Colonic mucosa (tissue), 4 donors: ENCODE measurements at places on chromosomes 6 and 20. TPM values are rescaled to one million over a fixed set of nuclear protein-coding genes. Genes with fewer than 3 reads are reported as not detected.

DNA sequence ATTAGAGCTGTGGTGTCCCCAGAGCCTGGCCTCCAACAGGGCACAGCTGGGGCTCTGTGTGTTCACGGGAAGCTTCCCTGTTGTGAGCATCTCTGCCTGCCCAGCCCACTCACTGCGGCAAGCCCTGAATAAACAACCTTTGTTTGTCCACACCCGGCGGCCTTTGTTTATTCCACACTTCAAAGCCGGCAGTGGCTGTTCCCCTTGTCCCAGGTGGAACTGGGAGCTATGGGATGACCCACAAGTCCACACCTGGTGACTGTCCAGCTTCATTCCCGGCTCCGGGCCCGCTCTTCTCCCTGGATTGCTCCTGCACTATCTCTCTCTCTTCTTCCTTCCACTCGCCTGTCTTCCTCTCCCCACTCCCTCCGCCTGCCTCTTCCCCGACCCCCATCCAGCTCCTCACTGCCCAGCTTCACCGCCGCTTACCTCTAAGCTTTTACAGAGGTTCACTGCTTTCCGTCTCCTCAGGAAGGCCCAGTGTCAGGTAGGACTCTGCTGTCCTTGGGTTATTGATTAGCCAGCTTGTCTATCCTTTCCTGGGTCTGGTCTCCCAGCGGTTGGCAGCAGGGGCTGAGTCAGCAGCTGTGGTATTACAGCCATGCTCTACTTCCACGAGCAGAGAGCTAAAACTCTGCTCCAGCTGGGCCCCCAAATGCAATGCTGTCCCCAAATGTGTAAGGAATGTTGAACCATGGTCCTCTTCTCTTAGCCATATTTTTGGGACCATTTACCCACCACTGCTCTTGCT, 17.8 kb downstream of the DACT2 start:
- peak; percentile 55 for DNase-seq
- H3K36me3 ChIP-seq = no peaks in the 10 kb centered on the region
- no peak overlapping the region for H3K4me3 ChIP-seq
- no peaks in the 10 kb centered on the region for H3K27me3 ChIP-seq
- H3K27ac ChIP-seq = no peak overlapping the region

- H3K4me3 ChIP-seq = peak overlapping the region; percentile 70
- peak; percentile 49 for DNase-seq
- H3K36me3 ChIP-seq = no peaks in the 10 kb centered on the region
These were observed 115.3 kb downstream of the RTN4IP1 start for GRCh38 chr6:106513808-106514582.

CDSN gene
- not detected for total RNA-seq

FOXP4 gene
- 50.4 TPM for total RNA-seq

- H3K36me3 ChIP-seq = no peaks in the 10 kb centered on the region
- H3K27ac ChIP-seq = no peak overlapping the region
- DNase-seq = no peak
- H3K27me3 ChIP-seq = no peaks in the 10 kb centered on the region
- H3K4me1 ChIP-seq = no peaks in the 10 kb centered on the region
- no peak overlapping the region for H3K4me3 ChIP-seq
These were observed 208.8 kb upstream of the SUPT3H start for GRCh38 chr6:45586216-45587171.

DNA sequence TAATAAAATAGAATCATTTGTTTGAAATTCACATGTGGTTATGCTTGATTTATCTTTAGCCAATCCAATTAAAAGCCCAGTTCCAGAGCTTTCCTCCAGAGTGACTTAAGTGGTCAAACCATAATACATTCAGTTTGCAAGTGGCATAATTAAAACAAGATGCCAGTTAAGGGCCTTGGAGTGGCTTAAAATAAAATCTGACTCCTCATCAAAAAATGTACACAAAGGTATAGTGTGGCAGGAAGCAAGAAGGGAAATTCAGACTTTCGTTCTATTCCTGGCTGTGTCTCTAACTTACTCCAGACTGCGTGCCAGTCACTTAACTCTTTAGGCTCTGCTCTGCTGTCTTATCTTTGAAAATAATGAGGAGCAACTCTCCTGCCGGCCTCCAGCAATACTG, 251.3 kb upstream of the PRND start:
- no peak for DNase-seq
- H3K27me3 ChIP-seq = no peaks in the 10 kb centered on the region
- no peaks in the 10 kb centered on the region for H3K4me1 ChIP-seq
- H3K4me3 ChIP-seq = no peak overlapping the region

GRCh38 chr20:53655625-53656292, 62.1 kb upstream of the ZNF217 start:
- no peak for DNase-seq
- no peak overlapping the region for H3K4me3 ChIP-seq
- H3K27ac ChIP-seq = peak overlapping the region; percentile 86
- no peaks in the 10 kb centered on the region for H3K36me3 ChIP-seq
- H3K4me1 ChIP-seq = peaks cover 10% of the 10 kb centered on the region

DNA sequence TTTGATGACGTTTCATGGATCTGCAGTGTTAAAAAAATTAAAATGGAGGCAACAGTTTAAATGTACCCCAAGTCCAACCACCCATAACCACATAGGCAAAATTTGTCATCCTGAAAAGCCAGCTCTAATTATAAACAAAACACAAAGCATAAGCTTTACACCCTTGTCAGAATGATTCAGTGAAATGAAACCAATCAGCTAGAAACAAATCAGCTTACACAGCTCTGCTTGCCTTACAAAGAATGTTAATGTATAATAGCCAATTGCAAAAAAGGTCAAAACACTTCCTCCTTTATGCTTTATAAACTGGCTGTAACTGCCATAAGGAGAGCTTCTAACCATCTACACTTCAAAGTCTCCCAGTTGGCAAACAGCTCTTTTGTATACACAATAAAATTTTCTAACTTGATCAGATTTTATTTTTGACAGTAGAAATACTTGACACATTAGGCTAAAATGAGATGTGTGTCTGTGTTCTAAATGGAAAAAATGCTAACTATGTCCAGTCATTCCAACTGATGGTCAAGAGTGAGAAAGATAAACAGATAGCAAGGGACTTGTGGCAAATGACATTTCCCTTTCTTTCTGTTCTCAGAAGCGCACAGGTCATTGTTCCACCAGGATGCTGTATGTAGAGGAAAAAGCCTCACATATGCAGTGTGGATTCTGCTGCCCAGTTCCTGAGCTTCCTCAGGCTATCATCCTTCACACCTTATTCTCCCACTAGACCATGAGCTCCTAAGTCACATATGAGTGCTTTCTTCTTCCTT, 344.3 kb upstream of the ID4 start:
- no peak for DNase-seq
- no peaks in the 10 kb centered on the region for H3K27me3 ChIP-seq
- H3K4me3 ChIP-seq = no peak overlapping the region
- H3K27ac ChIP-seq = no peak overlapping the region

EDN1 gene
- total RNA-seq = 16.2 TPM

- DNase-seq = no peak
- H3K4me3 ChIP-seq = no peak overlapping the region
- no peaks in the 10 kb centered on the region for H3K36me3 ChIP-seq
- no peaks in the 10 kb centered on the region for H3K27me3 ChIP-seq
These were observed 81.5 kb downstream of the MAP7 start for GRCh38 chr6:136468711-136469110.

DNA sequence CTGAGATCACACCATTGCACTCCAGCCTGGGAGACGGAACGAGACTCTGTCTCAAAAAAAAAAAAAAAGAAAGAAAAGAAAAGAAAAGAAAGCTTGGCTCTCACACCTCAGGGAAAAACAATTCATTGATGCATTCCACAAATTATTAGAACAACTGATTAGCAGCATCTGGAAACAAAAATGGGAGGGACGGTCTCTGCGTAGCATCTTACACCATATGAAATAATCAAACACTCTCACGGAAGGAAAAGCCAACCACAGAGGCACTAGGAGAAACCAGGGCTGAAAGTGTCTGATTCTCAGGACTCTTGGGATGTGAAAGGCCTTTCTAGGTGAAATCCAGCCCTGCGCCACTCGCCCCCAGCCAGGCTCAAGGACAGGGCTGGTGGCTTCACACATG, 2.3 kb upstream of the HELZ2 start:
- H3K36me3 ChIP-seq = no peaks in the 10 kb centered on the region
- H3K27ac ChIP-seq = no peak overlapping the region
- peaks cover 9% of the 10 kb centered on the region for H3K4me1 ChIP-seq
- no peak overlapping the region for H3K4me3 ChIP-seq
- DNase-seq = no peak

- no peak overlapping the region for H3K4me3 ChIP-seq
- no peak overlapping the region for H3K27ac ChIP-seq
- H3K36me3 ChIP-seq = no peaks in the 10 kb centered on the region
- peak; percentile 82 for DNase-seq
- no peaks in the 10 kb centered on the region for H3K4me1 ChIP-seq
- no peaks in the 10 kb centered on the region for H3K27me3 ChIP-seq
These were observed 69.8 kb upstream of the RIN2 start for GRCh38 chr20:19688031-19688806.

LTB gene
- total RNA-seq = 3.4 TPM

PEX6 gene
- total RNA-seq = 23.3 TPM

DDX43 gene
- total RNA-seq = 0.16 TPM

DNA sequence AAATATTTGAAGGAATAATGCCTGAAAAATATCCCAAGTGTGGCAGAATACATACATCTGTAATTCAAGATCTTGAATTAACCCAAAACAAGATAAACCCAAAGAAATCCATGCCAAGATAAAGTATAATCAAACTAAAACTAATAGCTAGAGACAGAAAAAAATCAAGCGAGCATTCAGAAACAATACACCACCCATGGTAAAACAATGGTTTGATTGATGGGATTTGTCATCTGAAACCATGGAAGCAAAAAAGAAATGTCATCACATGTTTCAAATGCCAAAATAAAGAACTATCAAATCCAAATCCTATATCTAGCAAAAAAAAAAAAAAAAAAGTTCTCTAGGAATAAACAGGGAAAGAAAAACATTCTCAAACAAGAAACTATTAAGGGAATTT, 5.1 kb upstream of the DEFB127 start:
- H3K36me3 ChIP-seq = no peaks in the 10 kb centered on the region
- no peaks in the 10 kb centered on the region for H3K27me3 ChIP-seq
- no peak overlapping the region for H3K4me3 ChIP-seq
- no peak overlapping the region for H3K27ac ChIP-seq
- DNase-seq = no peak

DNA sequence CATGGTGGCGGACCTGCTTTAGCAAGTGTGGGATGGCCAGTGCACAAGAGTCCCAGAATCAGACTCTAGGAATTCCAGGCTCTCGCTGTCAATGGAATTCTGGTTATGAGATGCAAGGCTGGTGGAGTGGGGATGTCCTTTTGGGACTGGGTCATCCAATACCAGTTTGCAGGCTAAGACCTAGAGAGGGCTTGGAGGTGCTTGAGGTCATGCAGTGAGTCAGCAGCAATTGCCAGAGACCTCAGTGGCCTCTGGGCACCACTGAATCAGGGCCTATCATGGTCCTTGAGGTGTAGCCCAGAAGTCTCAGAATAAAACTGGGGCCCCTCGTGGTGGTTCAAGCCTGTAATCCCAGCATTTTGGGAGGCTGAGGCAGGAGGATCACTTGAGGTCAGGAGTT, 1.4 kb upstream of the SCRT2 start:
- peaks cover 29% of the 10 kb centered on the region for H3K27me3 ChIP-seq
- H3K36me3 ChIP-seq = no peaks in the 10 kb centered on the region
- H3K4me1 ChIP-seq = no peaks in the 10 kb centered on the region
- H3K27ac ChIP-seq = no peak overlapping the region
- H3K4me3 ChIP-seq = no peak overlapping the region

- no peak for DNase-seq
- H3K4me3 ChIP-seq = no peak overlapping the region
- no peak overlapping the region for H3K27ac ChIP-seq
- no peaks in the 10 kb centered on the region for H3K36me3 ChIP-seq
- H3K4me1 ChIP-seq = no peaks in the 10 kb centered on the region
- H3K27me3 ChIP-seq = peaks cover 32% of the 10 kb centered on the region
These were observed 2.2 kb upstream of the FAM162B start for GRCh38 chr6:116767715-116768114.

KCNK17 gene
- total RNA-seq = not detected

DNA sequence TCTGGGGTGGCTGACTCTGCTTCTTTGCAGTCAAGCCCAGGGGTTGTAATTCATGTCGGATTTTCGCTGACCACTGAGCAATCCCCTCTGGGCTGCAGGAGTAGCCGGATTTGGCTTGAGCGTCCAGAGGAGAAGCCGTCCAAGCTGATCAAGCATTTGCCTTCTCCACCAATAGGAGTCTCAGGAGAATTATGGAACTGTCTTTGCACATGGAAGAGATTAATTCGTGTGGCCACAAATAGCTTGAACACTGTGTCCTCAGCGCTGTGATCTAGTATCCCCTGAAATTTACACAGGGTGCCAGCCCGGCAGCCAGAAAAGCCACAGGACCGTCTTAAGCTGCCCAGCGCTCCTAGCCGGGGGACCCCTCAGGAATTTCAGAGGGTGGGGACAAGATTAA, 37.1 kb downstream of the EYA2 start:
- no peaks in the 10 kb centered on the region for H3K4me1 ChIP-seq
- no peak for DNase-seq
- no peaks in the 10 kb centered on the region for H3K36me3 ChIP-seq
- H3K4me3 ChIP-seq = no peak overlapping the region
- no peak overlapping the region for H3K27ac ChIP-seq

SRC gene
- 123 TPM for total RNA-seq

SLC17A2 gene
- not detected for total RNA-seq

C20orf141 gene
- total RNA-seq = not detected

DNAH8 gene
- total RNA-seq = not detected

GRCh38 chr6:106279179-106279578, 46.4 kb downstream of the ATG5 start:
- DNase-seq = no peak
- H3K4me3 ChIP-seq = no peak overlapping the region
- no peaks in the 10 kb centered on the region for H3K4me1 ChIP-seq
- no peaks in the 10 kb centered on the region for H3K36me3 ChIP-seq
- no peaks in the 10 kb centered on the region for H3K27me3 ChIP-seq
- no peak overlapping the region for H3K27ac ChIP-seq

DNA sequence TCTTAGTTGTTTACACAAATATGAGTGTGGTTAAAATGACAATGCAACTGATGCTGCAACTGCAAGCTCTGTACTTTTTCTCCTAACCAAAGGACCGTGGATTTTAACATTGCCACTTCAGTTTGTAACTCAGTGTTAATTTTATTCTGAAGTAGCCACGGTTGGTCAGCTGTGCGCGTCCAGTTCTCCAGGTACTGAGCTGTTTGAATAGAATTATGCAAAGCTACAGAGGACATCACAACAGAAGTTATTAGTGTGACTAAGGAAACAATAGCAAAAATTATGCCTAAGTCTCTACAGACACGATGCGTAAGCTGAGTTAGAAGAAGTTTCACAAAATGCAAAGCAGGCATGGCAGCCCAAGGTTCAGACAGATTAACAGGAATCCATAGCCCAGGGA, 4.4 kb upstream of the ABHD12 start:
- no peak for DNase-seq
- H3K36me3 ChIP-seq = no peaks in the 10 kb centered on the region
- no peak overlapping the region for H3K4me3 ChIP-seq
- H3K4me1 ChIP-seq = no peaks in the 10 kb centered on the region

- H3K4me3 ChIP-seq = no peak overlapping the region
- H3K4me1 ChIP-seq = no peaks in the 10 kb centered on the region
- H3K27me3 ChIP-seq = no peaks in the 10 kb centered on the region
- H3K36me3 ChIP-seq = no peaks in the 10 kb centered on the region
- no peak overlapping the region for H3K27ac ChIP-seq
- DNase-seq = no peak
These were observed 207.3 kb downstream of the OTOR start for GRCh38 chr20:16955462-16955861.

SLC35B3 gene
- 33.4 TPM for total RNA-seq

HLA-DQA2 gene
- 5.7 TPM for total RNA-seq

GRCh38 chr6:82385961-82386360, 22.3 kb downstream of the TPBG start:
- H3K36me3 ChIP-seq = no peaks in the 10 kb centered on the region
- no peaks in the 10 kb centered on the region for H3K27me3 ChIP-seq
- H3K4me1 ChIP-seq = no peaks in the 10 kb centered on the region
- H3K27ac ChIP-seq = no peak overlapping the region
- DNase-seq = no peak
- H3K4me3 ChIP-seq = no peak overlapping the region
